Endothelial cell (in vitro differentiated cells): ENCODE measurements at places on chromosomes 12 and 14. TPM values are rescaled to one million over a fixed set of nuclear protein-coding genes. Genes with fewer than 3 reads are reported as not detected.

The PTPN6 gene
- total RNA-seq = 22.1 TPM

The MYL2 gene
- total RNA-seq = not detected

The CEBPE gene
- total RNA-seq = not detected

The KRT74 gene
- total RNA-seq = not detected

The DNAH10 gene
- total RNA-seq = 1.2 TPM

The NFATC4 gene
- total RNA-seq = 42.4 TPM

The PRH2 gene
- not detected for total RNA-seq

The BATF gene
- total RNA-seq = not detected

DNA sequence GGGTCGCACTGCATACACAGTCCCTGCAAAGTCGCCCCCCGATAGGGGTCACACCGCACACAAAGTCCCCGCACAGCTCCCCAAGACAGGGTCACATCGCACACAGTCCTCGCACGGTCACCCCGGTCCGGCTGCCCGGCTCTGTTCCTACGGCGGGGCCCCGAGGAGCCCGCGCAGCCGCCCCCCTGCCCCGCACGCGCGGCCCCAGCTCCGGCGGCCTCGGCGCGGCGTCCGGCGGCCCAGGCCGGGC is 300 bp downstream of the SSH1 start:
- no peak for DNase-seq

DNA sequence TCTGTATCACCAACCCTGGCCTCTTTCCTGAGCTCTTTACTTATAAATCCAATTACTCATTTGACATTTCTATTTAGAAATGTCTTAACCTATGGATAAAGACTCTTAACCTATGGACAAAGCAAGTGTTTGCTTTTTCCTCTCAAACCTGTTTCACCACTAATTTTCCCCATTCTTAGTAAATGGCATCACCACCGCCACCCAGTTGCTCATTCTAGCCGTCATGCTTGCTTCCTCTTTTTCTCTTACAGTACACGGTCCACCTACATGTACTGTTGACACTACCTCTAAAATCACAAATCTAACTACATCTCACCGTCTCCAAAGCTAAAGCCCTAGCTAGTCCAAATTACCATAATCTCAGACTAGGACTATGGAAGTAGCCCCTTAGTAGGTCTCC is 60.0 kb downstream of the CAPS2 start:
- DNase-seq = no peak

GRCh38 chr12:94977766-94978468 is 25.6 kb downstream of the NDUFA12 start:
- DNase-seq = no peak

GRCh38 chr14:22039938-22040780 is 366.5 kb upstream of the OR4E1 start:
- DNase-seq = peak; percentile 7

- DNase-seq = no peak
Measured at GRCh38 chr12:106296179-106296877, 6.2 kb upstream of the TCP11L2 start.

GRCh38 chr12:106973545-106973944 is 13.4 kb downstream of the MTERF2 start:
- no peak for DNase-seq

GRCh38 chr12:538731-539539 is 79.2 kb downstream of the B4GALNT3 start:
- DNase-seq = no peak

GRCh38 chr14:86619726-86620125 is 1089.8 kb downstream of the FLRT2 start:
- no peak for DNase-seq

GRCh38 chr14:99424306-99424877 is 56.3 kb downstream of the SETD3 start:
- DNase-seq = no peak

DNA sequence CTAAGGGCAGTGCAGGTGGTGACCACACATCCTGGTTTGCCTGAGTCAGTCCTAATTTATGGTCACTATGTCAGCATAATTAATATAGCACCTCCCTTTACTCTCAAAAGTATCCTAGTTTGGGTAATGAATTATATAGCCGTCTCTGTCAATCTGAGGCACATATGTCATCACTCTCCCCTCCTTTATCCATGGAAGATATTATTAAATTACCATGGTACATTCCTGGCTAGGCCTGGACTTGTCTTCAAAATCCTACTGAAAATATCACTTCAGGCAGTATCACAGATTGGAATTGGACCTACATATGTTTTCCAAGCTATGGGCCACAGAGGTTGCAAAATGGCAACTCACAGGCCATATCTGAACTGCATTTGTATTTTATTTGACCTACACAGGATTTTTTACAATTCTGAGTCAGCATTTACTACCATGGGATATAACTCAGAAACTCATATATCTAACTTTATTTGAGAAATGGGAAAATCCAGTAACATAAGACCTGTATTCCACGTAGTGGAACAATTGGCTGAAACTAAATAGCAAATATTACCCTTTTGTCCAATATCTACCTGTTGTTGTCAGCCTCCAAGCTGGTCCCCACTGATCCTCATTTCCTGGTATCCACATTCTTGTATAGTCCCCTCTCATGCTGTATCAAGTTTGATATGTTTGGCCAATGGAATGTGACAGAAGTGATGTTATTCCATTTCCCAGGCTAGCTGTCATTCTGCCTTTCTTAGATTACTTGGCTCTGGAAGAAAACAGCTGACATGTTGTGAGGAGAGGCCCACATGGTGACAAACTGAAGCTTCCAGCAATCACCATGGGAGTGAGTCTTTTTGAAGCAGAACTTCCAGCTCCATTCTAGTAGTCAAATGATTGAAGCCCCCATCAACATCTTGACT is 102.5 kb upstream of the MDM1 start:
- no peak for DNase-seq

DNA sequence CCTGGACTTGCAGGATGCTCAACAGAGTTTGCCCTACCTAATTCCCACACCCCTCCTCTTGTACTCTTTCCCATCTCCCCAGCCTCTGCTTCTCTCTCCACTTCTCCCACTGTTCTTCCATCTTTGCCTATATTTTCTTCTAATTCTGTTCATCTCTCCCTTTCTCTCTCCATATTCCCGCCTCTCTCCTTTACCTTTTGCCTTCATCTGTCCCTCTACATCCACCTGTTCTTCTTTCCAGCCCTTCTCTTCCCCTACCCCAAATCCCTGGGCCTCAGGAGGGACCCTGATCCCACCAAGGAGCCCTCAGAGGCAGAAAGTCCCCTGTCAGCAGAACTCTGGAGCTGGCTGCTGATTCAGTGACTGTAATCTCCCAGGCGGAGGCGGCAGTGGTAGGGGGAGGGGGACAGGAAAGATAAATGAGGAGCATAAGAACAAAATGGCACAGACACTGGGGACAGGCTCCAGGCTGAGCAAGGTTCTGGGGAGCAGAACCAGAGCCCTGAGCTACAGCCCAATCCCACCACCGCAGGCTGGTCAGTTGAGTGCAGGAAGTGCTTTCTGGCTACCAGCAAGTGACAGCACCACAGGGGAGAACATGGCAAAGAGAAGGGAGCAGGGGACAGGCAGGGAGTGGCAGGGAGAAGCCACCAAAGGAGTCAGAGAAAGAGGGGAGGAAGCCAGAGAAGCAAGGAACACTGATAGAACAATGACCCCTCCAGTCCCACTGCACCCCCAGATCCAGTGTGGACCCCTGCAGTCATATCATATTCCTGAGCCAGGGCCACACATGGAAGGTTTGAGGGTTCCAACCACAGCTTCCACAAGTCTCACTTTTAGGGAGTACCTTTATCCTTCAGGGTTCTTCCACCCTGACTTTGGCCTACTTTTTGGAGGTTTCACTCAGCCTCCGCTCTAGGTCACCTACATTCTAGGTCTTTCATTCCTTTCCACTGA is 27.0 kb downstream of the SMUG1 start:
- no peak for DNase-seq

- peak; percentile 13 for DNase-seq
Measured at GRCh38 chr12:6724409-6724797, 557 bp downstream of the COPS7A start.

- DNase-seq = no peak
Measured at GRCh38 chr12:11697131-11697530, 47.7 kb downstream of the ETV6 start.

DNA sequence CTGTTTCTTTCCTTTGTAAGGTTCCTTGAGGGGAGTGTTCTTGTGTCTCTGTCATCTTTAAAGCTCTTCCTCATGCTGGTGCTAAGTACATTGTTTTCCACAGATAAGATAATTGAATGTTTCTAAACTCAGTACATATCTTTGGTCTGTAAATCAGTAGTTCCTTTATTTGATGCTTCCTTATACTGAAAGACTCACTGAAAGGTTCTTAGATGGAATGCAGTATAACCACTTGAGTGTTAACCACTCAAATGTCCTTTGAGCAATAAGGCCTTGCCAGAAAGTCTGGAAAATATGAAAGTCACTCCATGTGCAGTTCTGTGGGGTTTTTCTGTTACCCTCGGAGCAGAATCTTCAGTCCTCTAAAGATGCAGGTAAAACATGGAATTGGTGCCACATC is 23.0 kb upstream of the RNU6-8 start:
- no peak for DNase-seq

- DNase-seq = no peak
Measured at GRCh38 chr14:76196980-76197695, 45.4 kb downstream of the GPATCH2L start.
